ENCODE measurements at places on chromosomes 2 and 18. TPM values are rescaled to one million over a fixed set of nuclear protein-coding genes. Genes with fewer than 3 reads are reported as not detected.
A peak's percentile ranks its signal among the peaks of the same experiment; 100 is the strongest.

- no peaks in the 10 kb centered on the region for H3K36me3 ChIP-seq
- peaks cover 18% of the 10 kb centered on the region for H3K27me3 ChIP-seq
- DNase-seq, result no peak
- H3K4me1 ChIP-seq, result peaks cover 2% of the 10 kb centered on the region
- H3K4me3 ChIP-seq, result no peak overlapping the region
These were observed 13.7 kb upstream of the OTOF start for GRCh38 chr2:26491563-26492167.

RETREG2 gene
- total RNA-seq, result 78.4 TPM

DNA sequence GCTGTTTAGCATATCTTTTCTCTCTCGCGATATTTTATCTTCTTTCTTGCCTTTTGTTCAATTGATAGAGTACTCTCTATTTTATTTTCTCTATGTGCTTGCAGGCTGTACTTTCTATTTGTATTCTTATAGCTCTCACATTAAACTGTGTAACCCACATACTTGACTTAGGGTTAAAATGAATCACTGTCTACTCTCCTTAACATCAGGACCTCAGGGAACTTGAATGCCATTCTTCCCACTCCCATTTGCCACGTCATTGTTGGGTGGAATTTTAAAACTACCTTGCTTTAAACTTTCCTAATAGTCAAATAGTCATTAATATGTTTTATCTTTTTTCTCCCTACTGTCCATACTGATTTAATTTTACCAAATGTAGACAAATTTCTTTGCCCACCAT, 269.7 kb downstream of the ALPK2 start:
- no peak overlapping the region for H3K4me3 ChIP-seq
- H3K36me3 ChIP-seq, result peaks cover 4% of the 10 kb centered on the region
- no peak overlapping the region for H3K27ac ChIP-seq
- H3K27me3 ChIP-seq, result peaks cover 18% of the 10 kb centered on the region

DNA sequence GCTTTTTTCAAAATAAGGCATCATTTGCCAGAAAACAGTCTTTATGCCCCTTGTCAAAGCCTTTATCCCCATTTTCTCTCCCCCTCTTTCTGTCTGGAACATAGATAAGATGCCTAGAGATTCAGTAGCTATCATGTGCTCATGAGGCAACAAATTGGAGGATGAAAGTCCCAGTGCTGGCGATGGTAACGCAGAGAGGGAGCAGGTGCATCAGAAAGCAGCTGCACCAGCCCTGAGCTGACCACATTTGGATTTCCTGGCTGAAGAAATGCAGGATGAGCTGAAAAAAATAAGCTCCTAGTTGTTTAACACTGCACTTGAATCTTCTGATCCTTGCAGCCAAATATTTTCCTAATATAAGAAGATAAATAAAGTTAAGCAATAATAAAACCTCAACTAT, 48.0 kb downstream of the LOXHD1 start:
- H3K27me3 ChIP-seq, result peaks cover 45% of the 10 kb centered on the region
- H3K36me3 ChIP-seq, result no peaks in the 10 kb centered on the region
- H3K4me1 ChIP-seq, result no peaks in the 10 kb centered on the region
- no peak for DNase-seq
- no peak overlapping the region for H3K4me3 ChIP-seq

GRCh38 chr18:26004832-26005231, 85.6 kb downstream of the SS18 start:
- H3K27ac ChIP-seq, result no peak overlapping the region
- H3K36me3 ChIP-seq, result no peaks in the 10 kb centered on the region
- H3K27me3 ChIP-seq, result no peaks in the 10 kb centered on the region
- DNase-seq, result no peak
- H3K4me3 ChIP-seq, result no peak overlapping the region
- H3K4me1 ChIP-seq, result no peaks in the 10 kb centered on the region

ERFE gene
- not detected for total RNA-seq

GRCh38 chr18:13375302-13376255, 157.0 kb downstream of the LDLRAD4 start:
- H3K4me3 ChIP-seq, result peak overlapping the region; percentile 82
- DNase-seq, result peak; percentile 64
- H3K36me3 ChIP-seq, result no peaks in the 10 kb centered on the region
- peaks cover 62% of the 10 kb centered on the region for H3K4me1 ChIP-seq
- no peaks in the 10 kb centered on the region for H3K27me3 ChIP-seq
- peak overlapping the region; percentile 100 for H3K27ac ChIP-seq

- H3K4me1 ChIP-seq, result no peaks in the 10 kb centered on the region
- no peak overlapping the region for H3K4me3 ChIP-seq
- H3K27me3 ChIP-seq, result peaks cover 63% of the 10 kb centered on the region
- no peak for DNase-seq
- no peak overlapping the region for H3K27ac ChIP-seq
- no peaks in the 10 kb centered on the region for H3K36me3 ChIP-seq
These were observed 51.4 kb downstream of the KCNF1 start for GRCh38 chr2:10963155-10963554.

TTR gene
- not detected for total RNA-seq

- no peaks in the 10 kb centered on the region for H3K27me3 ChIP-seq
- DNase-seq, result no peak
- H3K36me3 ChIP-seq, result no peaks in the 10 kb centered on the region
- H3K4me3 ChIP-seq, result no peak overlapping the region
- H3K27ac ChIP-seq, result no peak overlapping the region
These were observed 92.2 kb upstream of the NCKAP5 start for GRCh38 chr2:133660510-133660909.

DQX1 gene
- 0.23 TPM for total RNA-seq

DNA sequence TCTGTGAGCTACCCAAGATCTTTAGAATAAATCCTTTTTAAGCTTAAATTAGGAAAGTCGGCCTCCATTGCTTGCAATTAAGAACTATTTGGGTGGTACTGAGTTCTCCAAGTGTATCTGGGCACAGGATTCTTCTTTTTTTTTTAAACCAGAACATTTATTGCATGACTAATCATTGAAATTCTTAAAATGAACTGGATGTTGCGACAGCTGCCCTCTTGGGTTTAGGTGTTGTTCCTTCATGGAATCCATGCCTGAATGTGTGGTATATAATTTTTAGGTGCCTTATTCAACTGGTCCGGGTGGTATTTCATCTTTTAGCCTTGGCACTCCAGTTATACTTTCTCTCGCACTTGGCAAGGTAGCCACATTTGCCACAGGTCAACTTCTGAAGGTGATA, 14.5 kb upstream of the KCNK3 start:
- H3K36me3 ChIP-seq, result no peaks in the 10 kb centered on the region
- H3K27ac ChIP-seq, result no peak overlapping the region
- peaks cover 2% of the 10 kb centered on the region for H3K4me1 ChIP-seq
- peaks cover 69% of the 10 kb centered on the region for H3K27me3 ChIP-seq

OTOS gene
- total RNA-seq, result not detected

DNA sequence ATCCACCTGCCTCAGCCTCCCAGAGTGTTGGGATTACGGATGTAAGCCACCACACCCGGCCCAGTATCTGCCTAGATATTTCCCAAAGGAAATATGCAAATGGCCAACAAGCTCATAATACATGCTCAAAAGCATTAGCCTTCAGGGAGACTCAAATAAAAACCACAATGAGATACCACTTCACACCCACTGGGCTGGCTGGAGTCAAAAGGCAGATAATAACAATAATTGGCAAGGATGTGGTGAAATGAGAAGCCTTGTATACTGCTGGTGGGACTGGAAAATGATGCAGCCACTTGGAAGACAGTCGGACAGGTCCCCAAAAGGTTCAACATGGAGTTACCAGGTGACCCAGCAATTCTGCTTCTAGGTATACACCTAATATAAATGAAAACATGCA, 20.5 kb upstream of the ZNF516 start:
- no peak for DNase-seq
- peaks cover 22% of the 10 kb centered on the region for H3K27me3 ChIP-seq
- no peaks in the 10 kb centered on the region for H3K36me3 ChIP-seq
- peaks cover 7% of the 10 kb centered on the region for H3K4me1 ChIP-seq
- no peak overlapping the region for H3K4me3 ChIP-seq

MEP1B gene
- 0.29 TPM for total RNA-seq

MARCO gene
- total RNA-seq, result not detected

- no peak overlapping the region for H3K27ac ChIP-seq
- H3K27me3 ChIP-seq, result peaks cover 6% of the 10 kb centered on the region
- peaks cover 2% of the 10 kb centered on the region for H3K36me3 ChIP-seq
- DNase-seq, result no peak
- peaks cover 4% of the 10 kb centered on the region for H3K4me1 ChIP-seq
These were observed 3.3 kb downstream of the CHRNA1 start for GRCh38 chr2:174760845-174761473.

- H3K4me3 ChIP-seq, result no peak overlapping the region
- H3K27ac ChIP-seq, result no peak overlapping the region
- peaks cover 18% of the 10 kb centered on the region for H3K27me3 ChIP-seq
These were observed 60.0 kb upstream of the RPE start for GRCh38 chr2:209942426-209942825.

KCNE4 gene
- total RNA-seq, result not detected

GRCh38 chr2:67625178-67625577, 228.0 kb downstream of the ETAA1 start:
- H3K27me3 ChIP-seq, result no peaks in the 10 kb centered on the region
- no peaks in the 10 kb centered on the region for H3K36me3 ChIP-seq
- no peak for DNase-seq
- no peaks in the 10 kb centered on the region for H3K4me1 ChIP-seq
- H3K27ac ChIP-seq, result no peak overlapping the region
- H3K4me3 ChIP-seq, result no peak overlapping the region

- DNase-seq, result no peak
- H3K4me1 ChIP-seq, result no peaks in the 10 kb centered on the region
- H3K36me3 ChIP-seq, result no peaks in the 10 kb centered on the region
- no peaks in the 10 kb centered on the region for H3K27me3 ChIP-seq
These were observed 393.9 kb downstream of the BCL11A start for GRCh38 chr2:60159519-60159918.

- peaks cover 6% of the 10 kb centered on the region for H3K36me3 ChIP-seq
- H3K4me3 ChIP-seq, result peak overlapping the region; percentile 96
- H3K4me1 ChIP-seq, result peaks cover 26% of the 10 kb centered on the region
- H3K27me3 ChIP-seq, result no peaks in the 10 kb centered on the region
- peak overlapping the region; percentile 98 for H3K27ac ChIP-seq
These were observed 369 bp downstream of the SMCHD1 start for GRCh38 chr18:2655954-2656236.

GRCh38 chr2:99852956-99853355, 289.4 kb downstream of the AFF3 start:
- H3K4me3 ChIP-seq, result no peak overlapping the region
- no peaks in the 10 kb centered on the region for H3K36me3 ChIP-seq
- H3K27me3 ChIP-seq, result peaks cover 11% of the 10 kb centered on the region
- H3K4me1 ChIP-seq, result no peaks in the 10 kb centered on the region

SERPINB4 gene
- not detected for total RNA-seq

DNA sequence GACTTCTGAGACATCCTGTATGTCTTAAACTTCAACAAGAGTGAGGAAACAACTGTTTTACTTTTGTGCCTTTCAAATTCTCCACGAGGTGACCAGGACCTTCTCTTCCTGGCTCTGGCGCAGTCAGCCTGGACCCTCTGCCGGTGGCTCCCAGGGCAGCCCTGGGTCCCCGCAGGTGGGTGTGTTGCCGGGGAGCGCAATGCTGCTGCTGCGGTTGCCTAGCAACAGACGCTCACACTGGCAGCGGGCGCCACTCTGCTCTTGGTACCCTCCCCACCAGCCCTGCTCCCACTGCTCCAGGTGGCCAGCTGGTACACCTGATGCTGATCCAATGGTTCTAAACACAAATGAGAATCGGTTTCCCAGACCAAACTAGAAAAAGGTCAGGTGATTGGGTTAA, 58.7 kb downstream of the GNAL start:
- H3K27me3 ChIP-seq, result peaks cover 64% of the 10 kb centered on the region
- H3K4me3 ChIP-seq, result no peak overlapping the region
- H3K36me3 ChIP-seq, result peaks cover 10% of the 10 kb centered on the region
- DNase-seq, result no peak
- H3K4me1 ChIP-seq, result peaks cover 11% of the 10 kb centered on the region

FRZB gene
- total RNA-seq, result not detected

FZD7 gene
- 0.30 TPM for total RNA-seq

GRCh38 chr2:110950281-110950680, 170.4 kb upstream of the BCL2L11 start:
- H3K36me3 ChIP-seq, result no peaks in the 10 kb centered on the region
- H3K4me3 ChIP-seq, result no peak overlapping the region
- DNase-seq, result no peak
- H3K4me1 ChIP-seq, result no peaks in the 10 kb centered on the region

CD226 gene
- 128 TPM for total RNA-seq

SP5 gene
- total RNA-seq, result not detected

DNA sequence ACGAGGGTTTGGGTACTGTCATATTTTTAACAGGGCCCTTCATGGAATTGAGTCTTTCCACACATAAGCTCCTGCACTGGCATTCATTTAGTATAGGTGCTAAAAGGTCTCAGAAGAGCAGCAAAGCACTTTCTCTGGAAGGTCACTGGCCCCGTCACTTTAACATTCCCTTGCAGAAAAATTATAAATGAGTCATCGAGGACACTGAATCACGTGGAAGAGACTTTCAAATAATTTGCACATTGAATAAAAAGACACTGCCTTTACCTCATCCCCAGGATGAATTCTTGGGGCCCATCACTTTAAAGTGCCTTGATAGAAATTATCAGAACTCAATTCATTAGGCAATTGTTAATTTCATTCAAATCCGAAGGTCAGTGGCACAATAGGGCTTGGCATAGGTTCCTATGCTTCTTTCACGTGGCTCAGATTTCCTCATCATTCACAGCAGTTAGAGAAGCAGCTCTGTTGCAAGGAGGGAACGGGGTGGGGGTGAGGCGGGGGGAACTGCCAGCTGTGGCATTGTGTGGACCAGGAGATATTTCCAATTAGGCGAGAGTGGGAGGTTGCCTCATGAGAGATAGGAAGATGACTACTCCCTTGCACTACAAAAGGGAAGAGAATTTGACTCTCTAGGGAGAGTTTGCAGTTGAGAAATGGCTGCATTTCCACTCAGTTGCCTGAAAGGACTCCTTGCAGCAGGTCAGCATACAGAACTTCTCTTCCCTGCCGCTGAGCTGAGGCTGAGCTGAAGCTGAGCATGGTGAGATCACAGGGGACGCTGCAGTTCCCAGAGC, 86.3 kb upstream of the NPAS2 start:
- peaks cover 5% of the 10 kb centered on the region for H3K4me1 ChIP-seq
- peaks cover 41% of the 10 kb centered on the region for H3K27me3 ChIP-seq
- no peak for DNase-seq
- H3K27ac ChIP-seq, result no peak overlapping the region
- no peak overlapping the region for H3K4me3 ChIP-seq
- H3K36me3 ChIP-seq, result peaks cover 7% of the 10 kb centered on the region

DNA sequence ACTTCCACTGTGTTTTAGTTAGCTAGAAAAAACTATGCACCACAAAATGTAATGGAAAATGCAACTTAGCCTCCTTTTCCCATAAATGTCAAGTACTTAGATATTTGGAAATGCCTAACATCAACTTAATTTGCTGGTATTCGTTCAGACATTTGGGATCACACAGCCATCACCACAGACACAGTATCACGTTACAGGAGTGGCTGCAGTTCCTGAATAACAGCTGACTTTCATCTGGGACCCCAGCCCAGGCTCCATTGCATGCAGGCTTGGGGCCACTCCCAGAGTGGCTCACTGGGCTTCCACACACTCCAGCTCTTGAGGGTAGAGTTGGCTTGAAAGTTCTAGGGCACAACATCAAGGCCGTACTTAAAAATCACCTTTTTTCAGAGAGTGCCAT, 9.3 kb downstream of the TMEM182 start:
- no peaks in the 10 kb centered on the region for H3K4me1 ChIP-seq
- H3K27me3 ChIP-seq, result no peaks in the 10 kb centered on the region
- DNase-seq, result no peak
- H3K27ac ChIP-seq, result no peak overlapping the region
